ENCODE measurements at places on chromosomes 7 and 10.

DNA sequence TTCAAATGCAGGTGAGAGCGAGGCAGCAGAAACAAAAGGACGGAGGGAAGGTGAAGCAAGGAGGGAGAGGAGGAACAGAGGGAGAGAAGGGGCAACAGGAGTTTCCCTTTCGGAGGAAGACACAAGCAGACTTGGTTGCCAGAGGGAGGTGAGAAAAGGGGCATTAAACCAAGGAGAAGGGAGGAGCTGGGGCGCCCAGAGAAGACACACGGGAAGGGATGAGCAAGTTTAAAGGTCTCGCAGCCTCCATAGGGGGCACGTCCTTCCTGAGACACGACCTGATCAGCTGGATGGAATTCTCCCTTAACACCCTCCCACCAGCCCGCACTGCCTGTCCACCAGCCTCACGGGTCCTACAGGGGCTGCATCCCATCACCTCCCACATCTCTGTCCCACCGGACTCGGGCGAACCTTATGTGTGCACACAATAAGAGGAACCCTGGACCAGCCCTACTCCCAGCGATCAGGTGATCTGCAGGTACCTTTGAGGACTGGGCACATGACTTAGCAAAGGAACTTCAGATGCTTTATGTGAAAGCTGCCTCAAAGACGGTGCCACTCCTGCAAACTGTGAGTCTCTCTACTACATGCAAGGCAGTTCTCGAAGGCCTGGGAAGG is 251.2 kb downstream of the TNS3 start:
- DNase-seq = no peak

DNA sequence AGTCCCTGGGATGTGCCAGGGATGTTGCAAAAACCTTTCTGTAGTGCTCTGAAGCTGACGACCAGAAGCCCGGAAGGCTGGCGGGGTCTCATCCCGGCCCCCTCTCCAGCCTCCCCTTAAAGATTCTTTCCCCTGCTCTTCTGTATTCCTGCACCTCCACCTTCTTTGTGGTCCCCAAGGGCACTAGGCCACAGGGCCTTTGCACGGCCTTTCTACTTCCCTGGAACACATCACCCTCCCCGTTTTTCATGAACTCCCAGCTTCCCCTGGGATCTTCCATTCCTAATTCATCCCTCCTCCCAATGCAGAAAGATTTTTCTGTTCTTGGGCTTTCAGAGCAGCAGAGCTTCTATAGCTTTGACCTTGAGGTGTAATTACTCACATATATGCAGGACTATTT is 127.0 kb downstream of the CDH23 start:
- no peak for DNase-seq

GRCh38 chr7:39838326-39838725 is 111.7 kb upstream of the CDK13 start:
- peak; percentile 14 for DNase-seq

- peak; percentile 14 for DNase-seq
Measured at GRCh38 chr7:18541181-18541870, 45.8 kb downstream of the HDAC9 start.

DNA sequence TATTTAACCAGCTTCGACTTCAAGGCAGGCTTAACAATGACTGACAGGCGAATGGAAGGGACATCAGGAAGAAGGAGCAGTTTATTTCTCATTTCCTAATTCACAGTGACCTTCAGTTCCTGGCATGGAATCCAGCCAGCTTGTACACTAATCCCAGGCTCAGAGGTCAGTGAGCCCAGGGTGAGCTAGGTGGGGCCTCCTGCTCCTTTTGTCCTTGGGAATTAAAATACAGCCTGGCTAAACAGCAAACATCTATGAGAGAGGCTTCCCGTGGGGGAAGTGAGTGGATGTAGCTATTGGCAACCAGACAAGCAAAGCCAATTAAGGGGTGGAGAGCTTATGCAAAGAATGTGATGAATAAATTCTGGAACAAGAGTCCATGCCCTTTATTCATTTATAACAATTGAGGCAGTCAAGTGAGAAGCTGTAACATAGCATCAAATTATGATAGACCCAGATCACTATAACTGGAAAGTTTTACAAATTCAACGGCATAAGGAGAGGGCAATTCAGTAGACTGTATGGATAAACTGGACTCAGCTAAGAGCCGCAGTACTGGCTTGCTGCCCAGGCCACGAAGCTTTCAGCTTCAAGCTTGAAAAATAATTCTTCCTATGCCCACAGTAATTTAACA is 57.1 kb downstream of the STK17A start:
- DNase-seq = no peak

GRCh38 chr10:82759050-82759449 is 884.1 kb downstream of the NRG3 start:
- no peak for DNase-seq

DNA sequence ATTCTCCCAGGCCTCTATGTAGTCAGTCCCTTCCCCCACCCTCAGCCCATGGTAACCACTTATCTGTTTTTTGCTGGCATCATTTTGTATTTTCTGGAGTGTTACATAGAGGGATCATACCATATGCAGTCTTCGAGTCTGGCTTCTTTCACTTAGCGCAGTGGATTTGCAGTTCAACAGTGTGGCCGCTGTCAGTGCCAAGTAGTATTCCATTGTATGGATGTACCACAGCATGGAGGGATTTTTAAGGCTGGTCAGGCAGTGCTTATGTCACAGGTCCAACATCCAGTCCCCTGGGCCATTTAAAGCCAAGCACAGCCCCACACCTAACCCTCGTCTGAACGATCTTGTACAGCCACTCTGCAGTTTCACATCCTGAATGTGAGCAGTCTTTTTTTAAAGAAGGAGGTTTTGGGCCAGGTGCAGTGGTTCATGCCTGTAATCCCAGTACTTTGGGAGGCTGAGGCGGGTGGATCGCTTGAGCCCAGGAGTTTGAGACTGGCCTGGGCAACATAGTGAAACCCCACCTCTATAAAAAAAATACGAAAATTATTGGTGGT is 121.8 kb downstream of the CUX1 start:
- DNase-seq = no peak

- DNase-seq = no peak
Measured at GRCh38 chr10:20971901-20972300, 74.8 kb upstream of the NEBL start.

GRCh38 chr7:44103566-44103922 is 601 bp upstream of the AEBP1 start:
- DNase-seq = no peak

DNA sequence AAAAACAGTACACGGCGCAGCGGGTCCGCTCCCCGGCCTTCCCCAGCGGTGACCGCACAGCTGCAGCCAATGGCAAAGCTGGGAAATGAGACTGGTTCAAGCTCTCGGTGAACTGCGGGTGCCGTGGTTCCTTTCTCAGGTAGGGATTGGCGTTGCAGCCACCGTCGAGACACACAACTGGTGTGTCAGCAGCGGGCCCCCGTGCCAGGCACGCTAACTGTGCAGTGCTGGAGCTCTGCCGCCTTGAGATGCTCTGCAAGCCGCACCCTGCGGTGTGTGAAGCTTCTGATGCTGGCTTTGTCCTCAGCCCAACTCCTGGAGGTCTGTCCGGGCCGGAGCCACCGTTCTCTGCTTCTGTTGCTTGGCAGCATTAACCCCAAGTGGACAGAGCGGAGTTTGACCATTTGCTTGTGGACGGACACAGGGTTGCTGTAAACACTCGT is 20.6 kb upstream of the NKX6-2 start:
- no peak for DNase-seq

- DNase-seq = no peak
Measured at GRCh38 chr7:102944241-102944640, 31.4 kb downstream of the LRRC17 start.

DNA sequence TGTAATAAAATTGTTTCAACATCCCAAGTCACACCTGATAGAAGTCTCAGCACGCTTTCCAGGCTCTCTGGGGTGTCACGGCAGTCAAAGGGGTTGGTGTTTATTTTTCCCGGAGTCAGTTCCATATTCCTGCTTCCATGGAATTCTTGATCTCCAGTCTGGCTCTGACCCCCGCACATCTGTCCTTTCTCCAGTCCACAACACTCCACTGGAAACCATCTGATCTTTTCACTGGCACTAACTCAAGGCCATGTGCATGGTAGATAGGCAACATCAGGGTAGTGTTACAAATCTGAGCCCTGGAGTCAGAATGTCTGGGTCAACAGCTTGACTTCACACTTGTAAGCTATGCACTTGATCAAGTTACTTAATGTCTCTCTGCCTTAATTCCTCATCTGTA is 176.2 kb downstream of the WDR11 start:
- no peak for DNase-seq

- no peak for DNase-seq
Measured at GRCh38 chr10:91367127-91367531, 43.0 kb upstream of the HECTD2 start.

GRCh38 chr7:45974540-45975360 is 53.7 kb upstream of the IGFBP3 start:
- DNase-seq = no peak

DNA sequence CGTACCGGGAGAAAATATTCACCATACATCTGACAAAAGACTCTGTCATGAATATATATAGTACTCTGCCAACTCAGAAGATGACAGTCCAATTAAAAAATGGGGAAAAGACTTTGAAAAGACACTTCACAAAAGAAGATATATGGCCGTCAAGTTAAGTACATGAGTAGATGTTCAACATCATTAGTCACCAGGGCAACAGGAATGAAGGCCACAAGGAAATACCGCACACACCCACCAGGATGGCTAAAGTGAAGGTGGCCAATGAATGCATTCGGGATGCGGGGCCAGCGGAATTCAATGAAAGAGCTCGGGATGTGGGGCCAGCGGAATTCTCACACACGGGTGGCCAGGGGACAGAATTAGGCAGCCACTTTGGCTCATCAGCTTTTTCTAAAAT is 42.2 kb downstream of the MAD1L1 start:
- no peak for DNase-seq

GRCh38 chr7:121544238-121544637 is 148.1 kb upstream of the FAM3C start:
- DNase-seq = no peak

GRCh38 chr7:106344211-106344610 is 59.4 kb upstream of the NAMPT start:
- no peak for DNase-seq

DNA sequence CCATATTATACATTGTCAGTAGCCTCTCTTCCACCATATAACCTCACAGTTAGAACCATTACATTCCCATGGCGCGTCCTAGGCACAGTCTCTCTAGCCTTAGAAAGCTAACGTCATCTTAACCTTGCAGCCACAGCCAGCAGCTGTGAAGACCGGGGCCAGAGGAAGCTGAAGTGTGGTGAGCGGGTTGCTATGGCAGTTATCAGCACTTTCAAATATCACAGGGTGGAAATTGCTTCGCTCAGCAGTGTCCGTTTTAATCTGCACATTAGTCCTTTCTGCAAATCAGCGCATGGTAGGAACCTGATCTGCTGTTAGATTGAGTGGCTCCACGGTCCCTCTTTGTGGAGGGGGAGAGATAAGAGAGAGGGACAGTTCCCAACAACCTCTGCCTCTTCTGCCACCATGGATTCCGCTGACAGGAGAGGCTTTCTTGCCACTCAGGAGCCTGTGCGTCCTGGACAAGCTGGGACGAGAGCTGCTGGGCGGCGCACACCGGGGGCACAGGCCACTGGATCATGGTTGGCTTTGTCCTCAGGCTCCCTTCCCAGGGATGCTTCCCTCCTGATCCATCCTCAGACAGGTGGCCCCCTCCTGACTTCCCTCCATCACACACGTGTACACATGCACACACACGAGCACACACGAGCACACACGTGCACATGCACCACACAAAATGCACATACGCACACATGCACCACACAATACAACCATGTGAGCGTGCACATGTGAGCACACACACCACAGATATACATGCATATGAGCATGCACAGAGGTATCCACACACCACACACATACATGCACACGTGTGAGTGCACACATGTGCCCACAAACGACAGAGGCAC is 93.8 kb downstream of the WDR37 start:
- no peak for DNase-seq

DNA sequence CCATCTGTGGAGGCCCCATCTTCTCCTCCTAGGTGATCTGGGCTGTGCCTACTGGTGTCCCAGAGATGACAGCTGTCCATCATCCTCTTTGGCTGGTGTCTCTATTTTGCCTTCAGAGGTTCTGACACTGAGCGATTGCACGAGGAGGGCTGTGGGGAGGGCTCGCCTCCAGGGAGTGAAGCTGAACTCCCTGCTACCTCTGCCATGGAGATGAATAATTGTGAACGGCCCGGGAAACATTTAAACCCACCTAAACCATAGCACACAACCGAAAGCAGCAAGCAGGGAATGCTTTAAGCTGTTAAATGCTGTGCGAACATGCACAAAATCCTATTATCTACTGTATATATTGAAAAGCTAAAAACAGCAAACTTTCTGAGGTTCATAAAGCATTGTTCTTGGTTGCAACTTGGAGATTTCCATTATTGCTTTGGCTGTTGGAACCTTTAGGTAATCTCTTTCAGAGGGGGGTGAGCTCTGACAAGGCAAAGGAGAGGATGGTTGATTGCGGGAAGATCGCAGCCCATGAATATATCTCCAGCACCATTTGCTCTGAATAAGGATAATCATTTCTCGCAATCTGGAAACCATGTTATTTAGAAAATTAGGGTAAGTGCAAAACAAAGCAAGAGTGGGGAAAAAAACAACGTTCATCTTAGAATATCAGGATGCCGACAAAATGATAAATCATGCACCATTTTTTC is 507.6 kb downstream of the GALNT17 start:
- DNase-seq = no peak

GRCh38 chr7:158244873-158245723 is 342.5 kb downstream of the PTPRN2 start:
- DNase-seq = no peak

GRCh38 chr7:142592664-142593063 is 156.6 kb upstream of the PRSS1 start:
- DNase-seq = no peak

GRCh38 chr10:75696536-75696935 is 265.1 kb downstream of the LRMDA start:
- no peak for DNase-seq

- DNase-seq = no peak
Measured at GRCh38 chr7:89584896-89585295, 569.4 kb upstream of the STEAP1 start.

DNA sequence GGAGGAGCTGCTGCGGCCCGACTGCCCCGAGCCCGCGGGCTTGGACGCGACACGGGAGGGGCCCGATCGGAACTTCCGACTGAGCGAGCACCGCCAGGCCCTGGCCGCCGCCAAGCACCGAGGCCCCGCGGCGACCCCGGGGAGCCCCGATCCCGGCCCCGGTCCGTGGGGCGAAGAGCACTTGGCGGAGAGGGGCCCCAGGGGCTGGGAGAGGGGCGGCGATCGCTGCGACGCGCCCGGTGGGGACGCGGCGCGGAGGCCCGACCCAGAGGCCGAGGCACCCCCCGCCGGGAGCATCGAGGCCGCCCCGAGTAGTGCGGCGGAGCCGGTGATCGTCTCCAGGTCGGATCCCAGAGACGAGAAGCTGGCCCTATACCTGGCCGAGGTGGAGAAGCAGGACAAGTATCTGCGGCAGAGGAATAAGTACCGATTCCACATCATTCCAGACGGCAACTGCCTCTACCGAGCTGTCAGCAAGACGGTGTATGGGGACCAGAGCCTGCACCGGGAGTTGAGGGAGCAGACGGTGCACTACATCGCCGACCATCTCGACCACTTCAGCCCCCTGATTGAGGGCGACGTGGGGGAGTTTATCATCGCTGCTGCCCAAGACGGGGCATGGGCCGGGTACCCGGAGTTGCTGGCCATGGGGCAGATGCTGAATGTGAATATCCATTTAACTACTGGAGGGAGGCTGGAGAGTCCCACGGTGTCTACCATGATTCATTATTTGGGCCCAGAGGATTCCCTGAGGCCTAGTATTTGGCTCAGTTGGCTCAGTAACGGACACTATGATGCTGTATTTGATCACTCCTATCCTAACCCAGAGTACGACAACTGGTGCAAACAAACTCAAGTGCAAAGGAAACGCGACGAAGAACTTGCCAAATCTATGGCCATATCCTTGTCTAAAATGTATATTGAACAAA is 1.4 kb downstream of the OTUD1 start:
- no peak for DNase-seq

Measured in HFF-Myc (cell line).